ENCODE measurements at places on chromosomes 5 and 9.
A peak's percentile ranks its signal among the peaks of the same experiment; 100 is the strongest.

DNA sequence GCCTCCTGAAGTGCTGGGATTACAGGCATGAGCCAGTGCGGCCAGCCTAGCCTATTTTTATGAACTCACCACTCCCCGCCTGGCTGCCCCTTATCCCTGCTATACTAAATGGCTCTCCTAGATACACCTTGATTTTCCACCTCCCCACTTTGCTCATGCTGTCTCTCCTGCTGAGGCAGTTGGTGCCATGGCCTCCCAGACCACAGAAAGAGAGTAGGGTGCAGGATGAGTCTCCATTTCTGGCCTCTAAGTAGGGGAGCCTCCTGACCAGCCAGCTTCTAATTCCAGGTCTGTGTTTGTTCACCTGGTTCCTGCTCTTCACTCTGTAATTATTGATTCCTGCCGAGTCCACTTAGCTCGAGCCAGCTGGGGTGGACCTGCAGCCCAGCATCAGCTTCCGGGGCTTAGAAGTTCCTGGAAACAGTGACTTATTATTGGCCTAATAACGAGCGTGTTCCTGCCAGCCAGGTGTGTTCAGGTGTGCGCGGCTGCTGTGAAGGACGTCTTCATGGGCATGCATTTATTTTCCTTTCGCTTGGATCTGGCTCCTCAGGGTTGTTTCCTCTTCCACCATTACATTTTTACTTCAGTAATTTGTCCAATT, 34.0 kb downstream of the ZNF618 start:
- DNase-seq = no peak

GRCh38 chr9:89649039-89649691, 44.4 kb downstream of the GADD45G start:
- DNase-seq = no peak

GRCh38 chr9:127333221-127334064, 63.5 kb upstream of the SLC2A8 start:
- no peak for DNase-seq

DNA sequence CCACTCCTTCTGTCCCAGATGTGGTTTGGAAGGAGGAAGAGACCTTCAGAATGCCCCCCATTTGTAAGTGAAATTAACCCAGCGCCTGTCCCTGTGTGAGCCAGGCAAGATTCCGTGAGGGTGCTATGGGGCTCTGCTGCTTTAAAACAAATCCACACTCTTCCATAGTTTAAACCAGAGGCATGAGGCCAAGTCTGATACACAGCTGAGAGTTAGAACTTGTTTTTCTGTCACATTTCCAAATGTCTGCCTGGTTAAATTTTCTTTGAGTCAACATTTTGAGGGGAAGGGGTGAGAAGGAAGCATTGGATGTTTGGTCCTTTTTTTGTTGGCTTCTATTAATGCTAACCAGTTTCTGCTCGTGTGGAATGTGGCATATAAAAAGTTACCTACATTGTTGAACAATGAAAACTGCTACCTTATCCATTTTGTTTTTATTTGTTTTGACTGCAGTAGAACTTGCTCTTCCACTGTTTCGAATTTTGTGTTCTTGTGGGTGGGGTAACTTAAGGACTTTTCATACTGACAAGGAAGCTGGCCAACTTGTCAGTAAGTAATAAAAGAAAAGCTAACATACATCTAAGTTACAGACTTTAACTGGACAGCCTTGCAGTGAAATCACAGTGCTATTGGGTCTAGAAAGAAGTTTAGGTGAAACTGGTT, 12.9 kb downstream of the RGMB start:
- DNase-seq = no peak

- no peak for DNase-seq
Observed at GRCh38 chr5:50744776-50745175, 78.3 kb downstream of the PARP8 start.

DNA sequence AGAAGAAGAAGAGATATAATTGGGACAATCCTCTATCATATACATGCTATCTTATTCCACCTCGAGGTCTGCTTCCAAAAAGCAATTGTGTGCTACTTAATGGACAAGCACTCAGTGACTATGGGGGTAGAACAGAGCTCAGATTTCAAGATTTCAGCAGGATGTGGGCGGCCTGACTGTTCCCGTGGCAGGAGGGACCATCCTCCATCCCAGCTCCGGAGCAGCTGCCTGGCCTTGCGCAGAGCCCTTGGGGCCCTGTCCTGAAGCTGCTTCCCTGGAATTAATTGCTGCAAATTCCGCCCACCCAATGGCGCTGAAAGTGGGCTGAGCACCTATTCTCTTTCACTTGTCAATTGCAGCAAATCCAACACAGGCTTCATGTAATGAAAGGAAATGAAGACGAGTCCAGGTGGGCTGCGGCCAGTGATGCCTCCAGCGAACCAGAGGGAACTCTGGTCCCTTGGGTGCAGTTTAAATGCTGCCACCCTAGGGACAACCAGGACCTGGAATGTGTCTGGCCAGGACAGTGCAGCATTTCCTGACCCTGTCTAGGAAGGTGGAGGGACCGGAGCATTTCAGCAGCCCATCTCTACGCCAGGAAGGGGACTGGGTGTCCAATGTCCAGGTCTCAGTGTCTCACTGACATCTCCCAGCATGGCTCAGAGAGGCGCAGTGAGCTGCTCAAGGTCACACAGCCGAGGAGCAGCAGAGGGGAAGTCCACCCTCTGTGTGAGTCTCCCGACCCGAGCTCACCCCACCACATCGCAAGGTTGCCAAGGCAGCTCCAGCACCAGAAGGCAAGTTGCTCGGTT, 50.5 kb upstream of the FCN1 start:
- no peak for DNase-seq

DNA sequence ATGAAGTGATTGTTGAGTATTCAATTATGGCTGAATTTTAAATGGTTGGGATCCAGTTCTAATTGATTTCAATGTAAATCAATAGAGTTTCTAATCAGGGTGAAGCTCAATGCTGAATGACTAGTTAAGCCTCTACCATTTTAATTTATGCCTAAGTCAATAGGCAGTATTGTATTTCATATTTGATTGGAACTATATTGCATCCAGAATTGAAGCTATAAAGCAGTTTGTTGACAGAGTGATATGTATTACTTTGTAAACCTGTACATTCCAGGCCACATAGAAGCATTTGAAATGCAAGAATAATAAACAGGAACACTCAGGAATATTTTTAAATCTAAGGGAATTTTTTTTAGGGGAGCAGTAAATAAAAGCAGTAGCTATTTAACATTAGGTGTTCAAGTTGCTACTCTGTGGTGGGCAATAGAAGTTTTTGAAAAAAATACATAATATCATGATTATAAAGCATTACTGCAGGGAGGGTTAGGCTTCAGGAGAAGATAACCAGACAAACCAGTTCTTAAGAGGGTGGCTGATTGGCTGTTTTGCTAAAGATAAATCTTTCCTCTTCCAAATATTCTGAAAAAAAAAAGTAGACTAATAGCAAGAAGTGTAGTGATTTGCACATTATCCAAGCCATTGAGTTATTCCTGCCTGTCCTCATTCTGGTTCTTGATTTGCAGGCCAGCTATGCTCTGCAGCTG, 492.0 kb upstream of the MEF2C start:
- DNase-seq = no peak

- no peak for DNase-seq
Observed at GRCh38 chr5:171931163-171931562, 75.3 kb downstream of the FBXW11 start.

GRCh38 chr5:75355236-75355635, 18.2 kb downstream of the HMGCR start:
- no peak for DNase-seq

GRCh38 chr5:180294411-180294810, 2.5 kb upstream of the MAPK9 start:
- no peak for DNase-seq

DNA sequence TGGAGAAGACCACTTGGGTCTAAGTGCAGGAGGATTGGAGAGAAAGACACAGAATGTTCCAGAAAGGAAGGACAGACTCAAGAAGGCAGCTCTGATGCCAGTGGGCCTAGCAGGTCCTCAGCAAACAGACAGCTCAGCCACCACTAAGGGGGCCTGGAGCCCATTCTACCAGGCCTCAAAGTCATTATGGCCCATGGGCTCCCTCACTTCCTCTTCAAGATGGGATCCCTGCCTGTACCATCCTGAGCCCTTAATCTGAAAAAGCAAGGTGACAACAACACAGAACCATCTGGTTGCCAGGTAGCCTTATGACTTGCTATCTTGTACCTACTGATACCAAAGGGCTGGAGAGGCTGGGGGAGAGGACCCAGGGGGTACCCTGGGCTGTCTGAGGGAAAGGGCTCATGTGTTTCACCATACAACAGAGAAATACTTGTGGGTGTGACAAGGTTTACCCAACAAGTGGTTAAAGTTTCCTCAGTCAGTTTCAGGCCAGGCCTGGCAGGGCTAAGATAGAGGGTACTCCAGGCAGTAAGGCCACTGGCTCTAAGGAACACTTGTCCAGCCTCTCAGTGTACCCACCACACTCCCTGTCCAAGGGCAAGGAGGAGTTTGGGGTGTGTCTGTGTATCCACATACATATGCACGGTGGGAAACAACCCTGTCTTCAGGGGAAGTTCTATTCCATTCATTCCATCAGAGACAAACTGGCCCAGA, 30.7 kb downstream of the TCF7 start:
- DNase-seq = peak; percentile 1

DNA sequence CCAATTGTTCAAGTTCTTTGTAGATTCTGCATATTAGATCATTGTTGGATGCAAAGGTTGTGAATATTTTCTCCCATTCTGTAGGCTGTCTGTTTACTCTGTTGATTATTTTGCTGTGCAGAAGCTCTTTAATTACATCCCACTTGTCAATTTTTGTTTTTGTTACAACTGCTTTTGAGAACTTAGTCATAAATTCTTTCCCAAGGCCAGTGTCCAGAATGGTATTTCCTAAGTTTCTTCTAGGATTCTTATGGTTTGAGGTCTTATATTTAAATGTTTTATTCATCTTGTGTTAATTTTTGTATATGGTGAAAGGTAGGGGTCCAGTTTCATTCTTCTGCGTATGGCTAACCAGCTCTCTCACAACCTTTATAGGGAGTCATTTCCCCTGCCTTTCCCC, 116.5 kb downstream of the CPLANE1 start:
- no peak for DNase-seq

- DNase-seq = no peak
Observed at GRCh38 chr5:86507574-86507973, 110.2 kb upstream of the COX7C start.

GRCh38 chr9:110579034-110579861, at the start of gene SVEP1:
Gene SVEP1, minus strand, starts transcription at chr9:110579741. Its CDS starts 198 bp downstream, at chr9:110579543.
- DNase-seq = no peak

GRCh38 chr9:89374176-89374575, 55.9 kb downstream of the SECISBP2 start:
- no peak for DNase-seq

GRCh38 chr9:21777701-21778100, 24.7 kb upstream of the MTAP start:
- DNase-seq = no peak

- DNase-seq = no peak
Observed at GRCh38 chr9:111034170-111034897, 3.9 kb downstream of the LPAR1 start.

DNA sequence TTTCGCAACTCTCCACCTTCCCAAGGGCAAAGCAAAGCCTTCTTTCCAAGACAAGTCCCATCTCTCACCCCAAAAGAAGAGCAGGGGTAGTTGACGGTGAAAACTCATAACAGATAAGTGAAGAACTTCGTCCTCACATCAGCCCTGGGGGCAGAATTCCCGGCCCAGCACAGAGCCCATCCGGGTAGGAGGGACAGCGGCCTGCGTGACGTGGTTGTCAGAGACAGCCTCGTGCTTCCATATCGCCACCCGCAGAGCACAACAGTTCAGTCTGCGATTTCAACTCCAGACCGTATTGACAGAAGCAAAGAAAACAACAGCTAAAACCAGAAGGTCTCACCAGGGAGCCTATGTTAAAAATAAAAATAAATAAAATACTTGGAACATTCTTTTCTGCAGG, 273.2 kb downstream of the SYK start:
- no peak for DNase-seq

DNA sequence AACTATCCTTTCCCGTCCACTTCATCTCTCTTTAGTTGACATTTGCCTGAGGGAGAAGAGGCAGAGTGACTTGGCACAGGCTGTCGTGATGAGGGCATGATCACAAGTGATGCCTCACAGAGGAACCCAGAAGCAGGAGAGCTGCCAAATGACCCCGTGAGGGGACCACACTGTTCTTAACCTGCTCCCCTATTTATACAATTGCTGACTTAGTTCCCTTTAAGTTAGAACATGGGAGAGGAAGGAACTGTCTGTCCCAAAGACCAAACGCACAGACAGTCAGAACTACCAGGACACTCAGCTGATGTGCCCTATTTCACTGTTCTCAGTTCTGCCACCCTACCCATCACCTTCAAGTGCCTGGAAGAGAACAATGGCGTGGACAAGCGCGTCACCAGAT, 73.7 kb downstream of the SLC1A3 start:
- no peak for DNase-seq

DNA sequence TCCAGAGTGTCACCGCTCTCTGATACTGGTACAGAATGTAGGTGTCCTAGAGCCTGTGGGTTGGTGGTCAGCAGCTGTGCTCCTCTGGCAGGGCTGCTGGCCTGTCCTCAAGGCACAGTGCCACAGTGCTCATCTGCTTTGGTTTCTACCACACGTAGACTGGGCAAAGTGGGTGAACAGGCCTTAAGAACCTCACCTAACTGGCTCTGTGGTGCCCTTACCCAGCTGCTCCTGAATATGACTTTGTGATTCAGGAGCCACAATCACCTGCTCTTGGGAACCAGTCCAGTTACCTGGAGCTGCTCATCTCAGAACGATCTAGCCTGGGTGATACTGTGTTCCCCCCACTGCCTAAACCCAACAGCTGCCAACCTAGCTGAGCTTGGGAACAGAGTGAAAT, 6.4 kb downstream of the NOP16 start:
- DNase-seq = no peak

DNA sequence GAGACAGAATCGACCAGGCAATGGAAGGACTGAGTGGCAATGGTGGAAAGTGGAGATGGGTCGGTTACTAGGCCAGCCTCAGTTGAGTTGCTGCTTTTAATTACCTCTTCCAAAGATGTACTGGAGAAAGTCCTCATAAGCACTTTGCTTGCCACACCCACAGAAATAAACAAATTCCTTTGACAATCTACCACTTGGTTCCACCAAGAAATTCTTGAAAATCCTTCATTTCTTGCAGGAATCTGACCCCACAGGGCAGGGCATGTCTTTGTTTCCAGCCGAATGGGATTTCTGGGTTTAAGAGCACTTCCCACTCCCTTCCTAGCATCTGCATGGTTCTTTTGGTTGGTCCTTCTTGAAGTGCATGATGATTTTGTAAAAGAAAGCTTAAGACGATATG, 54.5 kb downstream of the ADAMTS12 start:
- DNase-seq = no peak

GRCh38 chr9:81539317-81539716, 150.0 kb downstream of the TLE1 start:
- DNase-seq = no peak
